ENCODE measurements at places on chromosomes 12 and 14.

DNA sequence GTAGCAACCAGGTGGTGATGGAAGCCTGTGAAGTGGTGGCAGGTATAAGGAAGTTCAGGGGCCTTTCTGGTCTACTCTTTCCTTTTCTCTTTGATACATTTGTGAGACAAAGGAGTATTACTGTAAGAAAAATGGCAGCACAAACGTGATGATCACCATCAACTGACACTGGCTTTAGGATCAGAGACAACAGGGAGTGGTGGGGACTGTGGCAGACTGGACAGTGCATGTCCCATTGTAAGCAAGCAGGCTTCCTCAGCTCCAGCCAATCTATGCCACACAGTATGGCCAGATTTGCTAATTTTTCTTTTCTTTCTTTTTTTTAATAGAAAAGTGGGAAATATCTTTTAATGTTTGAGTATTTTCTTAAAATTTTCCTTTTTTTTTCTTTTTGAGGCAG is 19.0 kb upstream of the IFT81 start:
- no peak for ATAC-seq

- ATAC-seq = no peak
Measured at GRCh38 chr14:88588081-88588480, 25.2 kb downstream of the ZC3H14 start.

DNA sequence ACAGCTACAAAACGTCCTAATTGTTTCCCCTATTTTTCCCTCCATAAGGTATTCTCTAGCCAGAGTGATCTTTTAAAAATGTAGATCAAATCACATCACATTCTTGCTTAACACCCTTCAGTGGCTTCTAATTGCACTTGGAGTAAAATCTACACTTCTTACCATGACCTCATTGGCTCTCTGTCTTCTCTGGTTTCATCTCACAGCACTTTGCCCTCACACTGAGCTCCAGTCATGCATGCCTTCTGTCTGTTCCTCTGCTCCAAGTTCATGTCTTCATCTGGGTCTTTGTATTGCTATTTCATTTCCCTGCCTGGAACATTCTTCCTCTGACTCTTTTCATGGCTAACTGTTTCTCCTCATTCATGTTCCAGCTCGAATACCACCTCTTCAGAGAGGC is 220.4 kb upstream of the GARIN6 start:
- no peak for ATAC-seq

DNA sequence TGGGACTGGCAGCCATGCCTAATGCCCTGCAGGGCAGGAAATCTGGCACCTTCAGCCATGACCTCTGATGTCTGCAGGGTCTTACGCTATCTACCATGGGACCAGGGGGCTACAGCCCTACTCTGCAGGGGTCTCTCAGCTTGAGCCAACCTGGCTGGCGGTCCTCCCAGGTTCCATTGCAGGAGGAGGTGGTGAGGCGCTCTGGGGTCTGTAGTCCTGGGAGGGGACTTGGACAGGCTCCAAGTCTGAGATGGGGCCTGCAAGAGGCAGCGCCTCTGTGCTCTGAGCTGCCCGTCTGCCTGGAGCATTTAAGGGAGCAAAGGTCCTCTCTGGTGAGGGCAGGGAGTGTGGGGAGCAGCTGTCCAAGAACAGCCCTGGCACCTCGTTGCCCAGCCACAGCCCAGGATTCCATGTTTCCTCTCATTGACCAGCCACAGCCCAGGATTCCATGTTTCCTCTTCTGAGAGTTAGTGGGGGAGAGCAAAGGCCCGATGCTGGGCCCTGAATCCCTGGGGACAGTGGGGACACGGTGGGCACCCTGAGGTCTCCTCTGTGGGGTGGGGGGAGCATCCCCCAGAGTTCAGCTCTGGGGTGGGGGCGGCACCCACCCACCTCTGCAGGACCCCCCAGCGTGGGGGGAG is 655 bp downstream of the PLD4 start:
- no peak for ATAC-seq

GRCh38 chr12:113414519-113415038 is 7.6 kb upstream of the SDSL start:
- no peak for ATAC-seq

DNA sequence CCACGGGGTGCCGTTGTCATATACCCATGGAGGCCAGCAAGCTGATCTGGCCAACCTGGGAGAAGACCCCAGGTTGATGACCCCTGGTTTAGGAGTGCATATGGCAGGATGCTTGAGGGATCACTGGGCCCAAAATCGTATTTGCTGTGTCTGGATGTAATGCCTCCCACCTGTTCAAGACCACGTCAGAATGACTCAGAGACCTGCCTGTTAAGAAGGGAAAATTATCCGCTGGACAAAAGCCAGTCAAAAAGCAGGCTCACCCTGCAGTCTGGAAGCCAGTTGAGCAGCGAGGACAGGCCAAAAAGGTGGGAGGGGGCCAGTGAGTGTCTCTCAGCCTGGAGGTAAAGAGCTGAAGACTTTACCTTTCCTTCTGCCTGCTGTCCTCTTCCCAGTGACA is 449.2 kb downstream of the DPF3 start:
- ATAC-seq = no peak

DNA sequence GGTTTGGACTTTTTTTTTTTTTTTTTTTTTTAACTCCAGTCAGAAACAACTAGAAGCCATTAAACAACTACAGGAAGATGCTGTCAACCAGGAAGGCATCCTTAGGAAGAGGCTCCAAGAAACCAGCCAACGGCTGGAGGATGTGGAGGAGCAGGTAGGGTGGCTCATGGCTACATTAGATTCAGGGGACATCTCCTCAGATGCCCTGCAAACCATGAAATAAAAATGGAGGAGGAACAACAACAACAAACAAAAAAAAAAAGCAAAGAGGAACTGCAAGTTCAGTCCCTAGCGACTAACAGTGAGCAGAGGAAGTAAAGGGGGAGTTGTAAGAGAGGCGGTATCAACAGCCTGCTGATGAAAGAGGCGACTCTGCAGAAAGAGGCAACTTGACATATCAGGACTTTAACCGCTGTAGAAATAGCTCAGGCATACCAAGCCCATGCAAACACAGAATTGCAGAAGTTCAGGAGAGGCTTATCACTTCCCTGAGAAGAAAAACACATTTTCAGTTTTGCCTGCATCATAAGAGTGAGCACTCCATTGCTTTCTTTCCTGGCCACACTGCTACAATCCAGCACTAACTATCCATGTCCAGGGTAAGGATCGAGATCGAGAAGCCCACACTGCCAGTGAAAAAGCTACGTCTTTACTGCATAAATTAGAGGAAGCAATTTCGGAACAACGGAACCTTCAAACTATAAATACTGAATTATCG is 103.5 kb upstream of the BCAT1 start:
- peak; percentile 73 for ATAC-seq

DNA sequence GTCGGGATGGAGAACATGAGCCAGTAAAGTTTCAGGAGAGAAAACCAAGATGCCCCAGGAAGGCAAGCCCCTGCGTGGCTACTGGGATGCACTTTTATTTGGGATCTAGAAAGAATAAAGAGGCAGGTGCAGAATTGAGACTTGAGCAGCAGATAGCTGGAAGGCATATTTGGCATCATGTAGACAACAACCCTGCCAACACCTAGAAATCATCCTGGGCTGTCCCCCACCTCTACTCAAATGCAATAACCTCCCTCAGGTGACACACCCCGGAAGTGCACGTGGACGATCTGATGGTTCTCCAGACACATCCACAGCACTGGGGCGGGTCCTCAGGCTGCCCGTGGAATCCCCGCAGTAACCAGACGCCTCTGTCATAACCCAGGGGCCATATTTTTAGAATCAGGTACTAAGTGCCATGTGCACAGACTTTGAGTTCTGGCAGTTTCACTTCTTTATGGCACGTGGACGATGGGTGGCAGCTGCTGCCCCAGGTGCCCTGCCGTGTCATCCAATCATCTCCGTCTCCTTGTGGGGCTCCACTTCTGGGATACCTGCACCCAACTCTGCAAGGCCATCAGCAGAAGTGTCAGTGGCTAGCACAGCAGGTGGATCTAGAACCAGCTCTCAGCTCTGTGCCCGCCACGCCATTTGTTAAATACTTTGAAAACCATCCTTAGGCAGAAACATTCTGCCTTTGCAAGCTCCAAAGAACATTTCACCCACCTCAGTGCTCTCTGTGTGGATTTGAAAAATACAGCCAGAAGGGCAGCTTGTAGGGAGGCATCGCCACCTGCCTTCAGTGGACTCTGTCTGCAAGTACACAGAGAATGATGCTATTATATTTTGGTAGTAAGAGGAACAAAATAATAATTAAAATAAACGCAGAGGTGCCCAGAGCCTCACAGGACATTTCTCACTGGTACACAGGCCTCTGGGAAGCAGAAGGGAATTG is 771.7 kb upstream of the TMEM132C start:
- no peak for ATAC-seq

DNA sequence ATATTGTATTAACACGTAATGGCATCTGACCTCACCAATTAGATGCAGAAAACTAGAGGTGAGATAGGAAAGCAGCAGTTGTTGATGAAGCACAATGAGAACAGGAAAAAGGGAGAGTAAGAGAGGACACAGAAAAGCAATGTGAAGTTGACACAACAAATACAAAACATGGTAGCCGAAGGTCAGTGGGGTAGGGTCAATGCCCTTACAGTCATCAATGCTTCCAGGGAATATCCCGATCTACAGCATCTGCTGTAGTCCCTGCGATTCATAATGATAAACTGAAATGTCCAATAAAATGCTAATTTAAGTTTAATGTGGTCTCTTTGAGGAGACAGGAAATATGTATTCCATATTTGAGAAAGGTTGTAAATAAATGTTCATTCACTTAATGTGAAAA is 2.9 kb upstream of the COL2A1 start:
- ATAC-seq = no peak

GRCh38 chr14:23483236-23483854 is 13.8 kb downstream of the NGDN start:
- ATAC-seq = no peak

GRCh38 chr14:69237142-69237541 is 22.8 kb upstream of the GALNT16 start:
- ATAC-seq = no peak

DNA sequence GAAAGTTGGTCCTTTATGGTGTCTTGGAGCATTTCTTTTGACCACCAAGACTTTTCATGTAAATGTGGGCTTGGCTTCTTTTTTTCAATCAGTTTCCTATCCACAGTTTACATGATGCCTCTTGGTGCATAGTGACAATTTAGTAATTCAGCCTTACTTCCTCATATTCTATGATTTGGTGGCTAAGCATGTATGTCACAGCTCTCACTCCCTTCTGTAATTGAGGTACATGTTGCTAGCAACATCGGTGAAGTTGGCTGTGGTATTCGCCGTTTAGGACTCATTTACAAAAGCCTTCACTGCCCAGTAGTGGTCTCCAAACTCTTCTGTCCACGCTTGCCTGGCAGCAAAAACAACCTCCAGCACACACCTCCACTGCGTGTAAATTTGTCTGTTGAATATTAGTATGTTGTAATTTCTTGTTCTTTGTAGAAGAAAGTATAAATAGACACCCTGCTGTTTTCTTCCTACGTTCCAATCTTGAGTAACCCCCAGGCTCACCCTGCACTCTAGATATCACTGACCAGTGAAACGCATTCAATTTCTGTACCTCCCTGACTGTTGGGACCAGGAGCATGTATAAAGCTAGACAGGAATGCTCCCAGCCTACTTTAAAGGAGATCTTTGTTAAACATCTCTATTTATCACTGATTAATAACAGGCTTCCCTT is 90.4 kb downstream of the PPP2R5C start:
- ATAC-seq = peak; percentile 25

DNA sequence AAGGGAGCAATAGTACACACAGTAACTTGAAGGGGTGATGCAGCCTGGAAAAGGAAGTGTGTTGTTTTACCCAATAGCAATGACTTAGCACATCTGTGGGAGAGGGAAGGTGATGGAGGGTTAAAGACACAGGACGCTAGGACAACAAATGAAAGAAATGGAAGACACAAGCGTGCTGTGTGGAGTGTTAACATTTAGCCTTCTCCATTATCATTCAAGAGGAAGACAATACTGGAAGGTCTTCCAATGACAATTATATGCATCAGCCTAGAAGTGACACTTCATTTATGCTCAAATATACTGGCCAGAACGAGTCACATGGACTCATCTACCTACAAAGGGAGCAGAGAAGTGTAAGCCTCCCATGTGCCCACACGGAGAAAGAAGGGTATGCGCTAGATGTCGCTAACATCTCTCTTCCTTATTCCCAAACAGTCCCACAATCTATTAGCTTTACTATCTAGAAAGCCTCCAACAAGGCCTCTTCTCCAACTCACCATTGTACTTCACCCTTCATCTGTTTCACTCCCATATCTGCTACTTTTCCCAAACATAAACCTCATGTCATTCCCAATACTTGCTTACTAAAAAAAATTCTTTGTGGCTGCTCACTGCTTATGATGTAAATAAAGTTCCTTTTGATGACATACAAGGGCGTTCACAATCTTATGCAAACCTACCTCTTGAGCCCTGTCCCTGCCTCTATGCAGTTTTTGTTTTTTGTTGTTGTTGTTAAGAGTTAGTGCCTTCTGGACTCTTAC is 20.3 kb downstream of the PPM1H start:
- no peak for ATAC-seq

GRCh38 chr14:69666112-69666511 is 54.7 kb downstream of the SUSD6 start:
- ATAC-seq = peak; percentile 24

DNA sequence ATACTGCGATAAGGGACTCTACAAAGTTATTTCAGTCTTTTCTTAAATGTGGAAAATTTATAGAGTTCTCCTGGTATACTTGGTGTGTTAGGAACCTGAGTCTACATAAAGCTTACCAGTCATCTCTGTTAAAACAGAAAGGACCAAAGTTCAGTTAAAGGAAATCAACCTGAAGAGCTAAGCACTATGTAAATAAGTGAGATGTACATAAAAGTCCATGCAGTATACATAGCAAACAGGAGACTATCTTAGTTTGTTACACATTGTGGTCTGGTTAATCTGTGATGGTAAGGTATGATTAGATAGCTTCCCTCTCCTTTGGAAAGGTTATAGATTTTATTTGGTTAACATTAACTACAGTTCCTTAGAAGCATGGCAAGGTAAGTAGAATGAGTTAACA is 75.9 kb downstream of the ATP2B1 start:
- no peak for ATAC-seq

DNA sequence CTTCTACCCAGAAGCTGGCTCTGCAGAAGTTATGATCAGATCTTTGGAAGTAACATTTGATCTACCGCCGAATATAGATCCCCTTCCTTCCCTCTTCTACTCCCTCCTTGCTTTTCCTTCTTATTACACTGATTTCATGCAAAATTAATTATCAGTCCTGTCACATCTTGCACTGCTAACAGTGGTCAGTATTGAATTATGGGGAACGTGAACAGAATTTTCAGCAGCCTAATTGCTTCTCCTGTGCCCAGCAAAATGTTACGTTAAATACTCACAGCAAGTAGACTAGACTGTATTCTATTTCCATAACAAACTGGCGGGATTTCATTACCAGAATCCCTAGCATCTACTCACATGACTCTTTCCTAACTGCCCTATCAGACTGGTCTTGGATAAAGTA is 596.9 kb downstream of the DIO2 start:
- no peak for ATAC-seq

- no peak for ATAC-seq
Measured at GRCh38 chr14:49880267-49881064, 12.4 kb upstream of the ARF6 start.

DNA sequence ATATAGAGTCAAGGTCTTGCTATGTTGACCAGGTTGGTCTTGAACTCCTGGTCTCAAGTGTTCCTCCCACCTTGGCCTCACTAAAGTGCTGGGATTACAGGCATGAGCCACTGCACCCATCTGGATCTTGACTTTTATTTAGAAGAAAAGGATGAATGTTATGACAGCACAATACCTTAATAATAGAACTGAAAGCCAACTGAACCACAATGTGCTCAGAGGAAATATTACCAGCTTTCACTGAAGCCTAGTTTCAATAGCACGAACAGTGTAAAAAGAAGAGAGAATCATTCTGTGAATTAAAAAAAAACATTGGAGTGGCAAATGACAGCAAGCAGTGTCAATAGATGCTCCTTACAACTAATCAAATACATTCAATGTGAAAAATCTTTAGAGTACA is 239.2 kb upstream of the RMST start:
- no peak for ATAC-seq

Data from gastroesophageal sphincter (tissue), 4 donors.